K562 (cell line): ENCODE measurements at places on chromosomes 12 and 14.
A peak's percentile ranks its signal among the peaks of the same experiment; 100 is the strongest.

- no peaks in the 10 kb centered on the region for H3K4me1 ChIP-seq
- no peak overlapping the region for H3K27ac ChIP-seq
- H3K27me3 ChIP-seq = no peaks in the 10 kb centered on the region
- H3K4me3 ChIP-seq = no peak overlapping the region
Observed at GRCh38 chr14:103667671-103668070, 38.7 kb downstream of the KLC1 start.

DNA sequence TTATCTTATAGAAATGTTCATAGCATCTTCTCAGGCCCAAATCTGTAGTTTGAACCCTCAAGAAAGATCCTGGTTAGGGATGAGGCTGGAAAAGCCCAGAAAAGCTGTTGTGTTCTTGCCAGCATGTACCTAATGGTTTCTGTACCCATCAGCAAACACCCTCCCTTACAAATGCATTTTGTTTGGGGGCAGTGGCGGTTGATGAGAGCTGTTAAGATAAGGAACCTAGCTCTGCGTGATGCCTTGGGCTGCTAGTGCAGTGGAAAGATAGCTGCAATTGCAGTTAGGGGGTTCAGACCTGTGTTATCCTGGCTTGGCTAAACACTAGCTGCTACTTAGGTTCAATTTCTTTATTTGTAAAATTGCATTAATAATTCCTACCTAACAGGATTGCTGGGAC lies 3.6 kb downstream of the TPH2 start:
- H3K36me3 ChIP-seq = no peaks in the 10 kb centered on the region
- no peak overlapping the region for H3K27ac ChIP-seq

GRCh38 chr12:30882706-30883105 lies 43.8 kb upstream of the TSPAN11 start:
- H3K4me1 ChIP-seq = no peaks in the 10 kb centered on the region
- no peak for DNase-seq
- peaks cover 5% of the 10 kb centered on the region; the same call in 1 of the 2 replicates for H3K27me3 ChIP-seq
- H3K27ac ChIP-seq = no peak overlapping the region
- H3K36me3 ChIP-seq = no peaks in the 10 kb centered on the region
- no peak overlapping the region for H3K4me3 ChIP-seq

DNA sequence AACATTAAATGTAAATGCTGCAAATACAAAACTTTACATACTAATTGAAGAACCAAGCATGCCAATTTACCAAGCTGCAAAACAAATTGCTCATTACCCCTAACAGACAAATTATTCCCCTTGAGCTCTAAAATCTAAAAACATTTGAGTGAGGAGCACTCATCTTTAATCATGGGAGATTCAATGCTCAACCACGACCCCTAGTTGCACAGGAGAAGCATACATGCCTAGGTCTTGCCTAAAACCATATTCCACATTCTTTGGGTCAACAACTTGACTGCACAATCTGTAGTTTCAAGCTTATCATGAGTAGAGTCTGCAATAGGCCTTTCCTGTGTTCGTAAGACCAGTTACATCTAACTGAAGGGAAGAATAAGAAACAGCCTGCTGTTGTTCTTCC lies 69.7 kb downstream of the MGAT4C start:
- no peaks in the 10 kb centered on the region for H3K4me1 ChIP-seq
- no peaks in the 10 kb centered on the region for H3K27me3 ChIP-seq
- H3K4me3 ChIP-seq = no peak overlapping the region
- H3K36me3 ChIP-seq = no peaks in the 10 kb centered on the region
- DNase-seq = no peak

DNA sequence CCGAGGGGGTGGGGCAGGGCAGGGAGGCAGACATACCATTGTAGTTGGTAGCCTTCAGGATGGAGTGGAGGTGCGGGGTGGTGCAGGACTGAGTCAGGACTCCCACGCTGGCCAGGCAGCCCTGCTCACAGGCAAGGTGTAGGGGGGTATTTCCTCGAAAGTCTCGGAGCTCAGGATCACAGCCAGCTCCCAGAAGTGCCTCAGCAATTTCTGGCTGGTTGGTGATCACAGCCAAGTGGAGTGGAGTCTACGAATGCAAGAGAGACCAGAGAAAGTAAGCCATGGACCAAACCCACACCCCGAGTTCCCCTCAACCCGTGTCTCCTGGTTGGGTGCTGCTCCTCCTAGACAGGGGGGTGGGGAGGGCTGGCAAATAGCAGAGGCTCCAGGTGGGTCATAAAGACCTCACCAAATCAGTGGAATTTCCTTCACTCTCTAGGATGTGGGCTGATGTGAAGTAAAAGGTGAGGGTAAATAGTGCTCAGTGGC lies 1.4 kb downstream of the NFKBIA start:
- H3K27ac ChIP-seq = peak overlapping the region; percentile 93
- peaks cover 39% of the 10 kb centered on the region for H3K36me3 ChIP-seq
- no peaks in the 10 kb centered on the region for H3K27me3 ChIP-seq
- DNase-seq = no peak

GRCh38 chr14:91295851-91296796 lies 51.6 kb upstream of the GPR68 start:
- H3K27me3 ChIP-seq = no peaks in the 10 kb centered on the region
- no peak overlapping the region for H3K27ac ChIP-seq
- DNase-seq = no peak
- H3K36me3 ChIP-seq = peaks cover 50% of the 10 kb centered on the region; the same call in 2 of the 3 replicates
